ENCODE measurements at places on chromosomes 7 and 10.

DNA sequence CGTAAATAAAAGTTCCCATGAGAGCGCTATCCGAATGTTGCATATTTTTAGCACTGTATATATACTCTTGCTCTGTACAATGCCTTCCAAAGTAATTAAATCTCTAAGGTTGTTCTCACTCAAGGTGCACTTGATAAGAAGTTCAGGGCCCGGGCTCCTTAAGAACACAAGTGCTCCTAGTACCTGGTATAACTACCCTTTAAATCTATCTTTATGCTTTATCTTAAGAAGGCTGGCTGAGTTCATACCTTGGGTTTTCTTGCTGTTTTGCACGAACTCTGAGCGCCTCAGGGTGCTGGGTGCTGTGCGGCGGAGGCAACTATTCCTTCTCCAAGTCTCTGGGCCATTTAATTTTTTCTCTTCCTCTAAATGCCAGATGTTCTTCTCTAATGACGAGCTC, 80.4 kb downstream of the DNMBP start:
- DNase-seq, result no peak

GRCh38 chr7:112462236-112462635, 12.0 kb downstream of the IFRD1 start:
- no peak for DNase-seq

- DNase-seq, result no peak
These were observed 752 bp downstream of the KLF14 start for GRCh38 chr7:130732980-130733930.

DNA sequence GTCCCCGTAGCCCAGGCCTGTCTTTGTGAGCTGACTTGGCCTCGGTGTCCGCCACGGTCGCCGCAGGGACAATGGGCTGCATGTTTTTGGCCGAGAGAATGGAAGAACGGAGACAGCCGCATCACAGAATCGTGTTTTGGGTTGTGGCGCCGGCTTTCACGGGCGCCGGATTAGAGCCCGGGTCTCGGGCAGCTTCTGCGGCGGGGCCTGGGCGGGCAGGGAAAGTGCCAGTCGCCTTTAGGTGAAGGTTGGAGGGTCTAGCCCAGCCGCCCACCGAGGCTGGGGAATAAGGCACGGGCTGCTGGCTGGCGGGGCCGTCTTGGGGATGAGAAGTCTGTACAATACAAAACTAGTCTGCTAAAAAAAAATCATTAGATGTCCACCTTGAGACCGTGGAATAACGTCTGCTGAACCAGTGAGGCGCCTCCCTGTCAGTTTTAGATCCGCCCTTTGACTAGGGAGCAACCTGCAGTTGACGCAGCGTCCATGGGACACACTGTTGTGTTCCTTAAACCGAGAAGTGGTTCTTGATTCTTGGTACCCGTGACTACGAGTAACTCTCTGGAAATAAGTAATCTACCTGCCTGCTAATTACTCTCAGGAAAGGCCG, 577 bp downstream of the DNAJB9 start:
- DNase-seq, result peak; percentile 10

GRCh38 chr10:130036296-130037065, 72.4 kb upstream of the EBF3 start:
- DNase-seq, result no peak

DNA sequence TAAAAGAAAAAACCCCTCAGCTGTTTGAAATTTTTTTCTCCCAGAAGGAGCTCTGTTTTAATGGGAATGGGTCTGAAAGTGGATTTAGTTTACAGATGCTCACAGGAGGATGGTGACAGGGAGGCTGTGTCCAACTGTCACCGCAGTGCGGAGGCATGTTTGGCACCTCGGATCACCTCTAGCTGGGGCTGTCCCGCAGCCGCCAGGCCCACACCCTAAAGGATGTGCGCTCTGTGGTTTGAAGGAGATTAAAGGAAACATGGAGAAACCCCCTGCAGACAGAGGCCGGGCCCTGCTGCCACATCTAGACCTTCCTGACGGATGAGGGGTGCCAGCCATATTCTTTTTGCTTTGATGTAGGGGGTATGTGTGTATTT, 160.6 kb downstream of the DNAJB6 start:
- no peak for DNase-seq

- no peak for DNase-seq
These were observed 80.3 kb downstream of the CCDC3 start for GRCh38 chr10:12921163-12921562.

DNA sequence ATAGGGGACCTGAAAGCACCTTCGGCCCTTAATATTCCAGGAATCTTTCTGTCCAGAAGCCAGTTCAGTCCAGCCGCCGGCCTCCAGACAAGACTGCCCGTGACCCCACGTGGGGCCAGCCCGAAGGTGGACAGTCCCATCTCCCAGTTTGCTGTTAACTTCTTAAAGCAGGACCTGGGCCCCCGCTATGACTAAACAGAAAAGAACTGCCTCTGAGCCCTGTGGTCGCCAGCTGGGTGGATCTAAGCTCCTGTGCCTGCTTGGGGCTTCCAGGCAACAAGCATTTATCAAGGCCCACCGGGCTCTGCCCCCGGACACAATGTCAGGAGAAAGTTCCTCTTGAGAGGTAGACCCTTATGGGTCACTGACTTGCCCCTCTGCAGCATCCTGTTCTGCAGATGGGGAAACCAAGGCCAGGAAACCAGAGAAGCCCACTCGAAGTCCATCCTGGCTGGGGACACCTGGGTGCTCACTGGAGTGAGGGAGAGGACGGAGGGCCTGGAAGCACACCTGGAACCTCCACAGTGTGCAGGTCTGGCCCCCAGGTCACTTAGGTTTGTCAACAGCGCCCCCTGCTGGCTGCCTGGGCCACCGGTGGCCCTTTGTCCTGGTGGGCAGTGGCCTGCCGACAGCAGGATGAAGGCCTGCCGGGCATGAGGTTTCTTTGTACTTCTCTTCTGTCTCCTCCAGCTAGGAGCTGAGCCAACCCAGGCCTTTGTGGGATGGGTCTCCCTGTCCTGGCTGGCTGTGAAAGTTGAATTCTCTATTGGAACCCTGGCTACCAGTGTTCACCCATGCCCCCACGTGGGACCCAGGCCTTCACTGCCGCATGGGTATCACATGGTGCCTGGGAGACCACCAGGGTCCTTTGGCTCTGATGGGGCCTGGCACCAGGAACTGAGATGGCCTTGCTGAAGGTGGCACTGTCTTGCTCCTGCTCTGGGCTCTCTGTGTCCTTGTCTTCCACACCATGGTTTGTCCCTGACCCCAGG, 128.0 kb downstream of the ZMIZ1 start:
- DNase-seq, result peak; percentile 63

- DNase-seq, result no peak
These were observed 186.6 kb upstream of the NRP1 start for GRCh38 chr10:33521062-33521461.

- DNase-seq, result no peak
These were observed 184.0 kb downstream of the GFRA1 start for GRCh38 chr10:116088985-116089384.

GRCh38 chr7:80127412-80128160, 7.0 kb upstream of the GNAI1 start:
- no peak for DNase-seq

Data from stimulated activated CD4-positive, alpha-beta T cell treated with anti-CD3 and anti-CD28 coated beads, Interleukin-1b, Interleukin-23, amount 100 ng/mL, for 1 hour (primary cell).